ENCODE measurements at places on chromosomes 2 and 18.

GRCh38 chr18:28177828-28178635 lies 1.1 kb upstream of the CDH2 start:
- DNase-seq = no peak

GRCh38 chr2:241632478-241633325 lies 4.3 kb downstream of the THAP4 start:
- DNase-seq = no peak

GRCh38 chr2:150605664-150606063 lies 118.2 kb upstream of the RND3 start:
- no peak for DNase-seq

- no peak for DNase-seq
Observed at GRCh38 chr18:21242780-21243401, 859 bp downstream of the GREB1L start.

- no peak for DNase-seq
Observed at GRCh38 chr2:27653397-27653796, 10.0 kb downstream of the SUPT7L start.

- no peak for DNase-seq
Observed at GRCh38 chr2:178163395-178163794, 30.9 kb upstream of the OSBPL6 start.
